Activated CD4-positive, CD25-positive, alpha-beta regulatory T cell treated with anti-CD3 and anti-CD28 coated beads, Interleukin-2, amount 50 U/mL, for 24 hours (primary cell): ENCODE measurements at places on chromosomes 16 and 17.
A peak's percentile ranks its signal among the peaks of the same experiment; 100 is the strongest.

- no peak for ATAC-seq
Observed at GRCh38 chr16:74771656-74772315, 2.8 kb downstream of the FA2H start.

DNA sequence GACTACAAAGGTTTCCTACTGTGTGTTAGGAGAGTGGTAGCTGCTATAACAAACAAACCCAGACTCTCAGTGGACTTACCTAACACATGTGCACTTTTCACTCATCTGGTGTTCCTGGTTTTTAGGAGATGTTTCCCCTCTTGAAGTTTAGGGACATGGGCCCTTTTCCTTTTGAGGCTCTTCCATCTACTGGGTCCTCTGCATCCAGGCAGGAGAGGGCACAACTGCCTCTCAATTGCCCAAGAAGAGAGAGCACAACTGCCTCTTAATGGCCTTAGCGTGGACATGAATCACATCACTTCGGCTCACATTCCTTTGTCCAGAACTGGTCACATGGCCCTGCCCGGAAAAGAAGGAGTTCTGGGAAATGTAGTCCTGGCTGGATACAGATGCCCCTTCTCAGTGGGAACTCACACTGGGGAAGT, 9.8 kb upstream of the TNRC6C start:
- no peak for ATAC-seq

- ATAC-seq = no peak
Observed at GRCh38 chr17:53134548-53134947, 688.2 kb upstream of the KIF2B start.

DNA sequence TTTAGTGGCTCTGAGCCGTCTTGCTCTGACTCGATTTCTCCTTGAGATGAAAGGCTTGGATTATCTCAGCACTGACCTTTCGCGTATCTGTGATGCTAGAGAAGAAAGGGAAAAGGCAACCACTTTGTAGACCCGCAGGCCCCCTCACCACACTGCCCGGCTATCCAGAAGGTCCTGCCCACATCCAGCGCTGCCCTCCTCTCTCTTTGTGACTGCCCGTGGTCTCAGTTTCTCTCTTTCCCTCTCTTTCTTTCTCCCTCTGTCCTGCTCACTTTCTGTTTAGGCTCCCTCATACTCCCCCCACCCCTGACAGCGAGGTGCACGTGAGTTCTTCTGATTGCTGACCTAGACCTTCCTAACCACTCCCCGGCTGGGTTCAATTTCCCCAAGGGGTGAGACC, 12.8 kb upstream of the TBX21 start:
- ATAC-seq = no peak

GRCh38 chr16:28168991-28169554, 42.7 kb downstream of the XPO6 start:
- ATAC-seq = peak; percentile 76

GRCh38 chr16:57797526-57798266, 4.6 kb downstream of the KIFC3 start:
- no peak for ATAC-seq

DNA sequence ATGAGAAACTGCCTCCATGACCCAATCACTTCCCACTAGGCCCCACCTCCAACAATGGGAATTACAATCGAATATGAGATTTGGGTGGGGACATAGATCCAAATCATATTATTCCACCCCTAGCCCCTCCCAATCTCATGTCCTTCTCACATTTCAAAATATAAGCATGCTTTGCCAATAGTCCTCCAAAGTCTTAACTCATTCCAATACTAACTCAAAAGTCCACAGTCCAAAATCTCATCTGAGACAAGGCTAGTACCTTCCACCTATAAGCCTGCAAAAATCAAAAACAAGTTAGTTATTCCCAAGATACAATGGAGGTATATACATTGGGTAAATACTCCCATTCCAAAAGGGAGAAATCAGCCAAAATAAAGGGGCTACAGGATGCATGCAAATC, 12.9 kb downstream of the CLEC10A start:
- ATAC-seq = no peak

- no peak for ATAC-seq
Observed at GRCh38 chr16:11534262-11534661, 52.5 kb downstream of the LITAF start.

DNA sequence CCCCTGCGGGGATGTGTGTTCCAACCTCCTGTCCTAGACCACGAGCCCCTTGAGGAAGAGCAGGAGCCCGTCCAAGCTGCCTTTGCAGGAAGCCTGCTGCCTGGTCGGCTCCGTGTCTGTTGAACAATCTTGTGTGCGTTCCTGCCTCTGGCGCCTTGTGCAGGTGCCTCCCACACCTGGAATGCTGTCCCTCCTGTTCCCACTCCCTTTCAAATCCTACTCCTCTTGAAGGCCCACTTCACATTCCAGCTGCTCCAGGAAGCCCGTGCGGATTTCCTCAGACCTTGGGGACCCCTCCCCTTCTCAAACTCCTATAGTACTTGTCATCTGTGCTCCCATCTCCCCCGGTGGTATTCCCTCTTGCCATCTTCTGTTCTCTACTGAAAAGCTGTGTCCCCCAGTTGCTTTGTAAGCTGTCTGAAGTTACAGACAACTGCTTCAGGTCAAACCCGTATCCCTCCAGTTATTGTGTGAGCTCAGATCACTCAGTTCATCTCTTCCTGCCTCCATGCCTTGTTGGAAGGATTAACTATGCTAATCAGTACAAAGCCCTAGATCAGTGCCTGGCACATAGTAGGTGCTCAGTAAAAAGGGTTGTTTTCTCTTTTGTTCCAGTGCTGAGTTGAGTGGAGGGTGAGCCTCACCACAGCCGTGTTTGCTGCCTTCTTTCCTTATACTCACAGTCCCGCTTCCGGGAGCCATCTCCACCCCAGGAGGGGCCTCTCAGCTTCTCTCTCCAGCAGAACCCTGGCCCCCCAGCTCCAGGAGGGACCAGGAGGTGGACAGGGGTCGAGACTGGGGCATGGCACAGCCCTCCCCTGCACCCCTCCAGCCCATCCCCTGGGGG, 241.8 kb upstream of the CIBAR2 start:
- ATAC-seq = no peak

DNA sequence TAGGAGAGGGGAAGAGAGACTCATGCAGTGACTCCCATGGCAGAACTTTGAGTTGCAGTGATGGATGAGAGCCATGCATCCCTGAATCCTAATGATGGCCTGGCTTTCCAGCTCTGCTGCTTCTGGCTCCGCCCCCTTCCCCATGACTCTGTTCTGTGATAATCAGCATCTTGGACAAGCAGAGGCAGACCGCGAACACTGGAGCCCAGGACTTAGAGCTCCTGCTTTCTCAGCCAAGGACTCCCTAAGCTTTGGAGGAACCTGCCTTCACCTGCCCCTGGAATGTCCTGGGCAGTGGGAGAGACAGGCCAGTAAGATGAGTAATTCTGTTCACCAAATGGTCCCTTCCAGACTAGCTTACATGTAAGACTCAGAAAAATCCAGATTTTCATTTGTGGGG, 12.5 kb downstream of the CCDC92B start:
- ATAC-seq = no peak

GRCh38 chr16:23673971-23674614, 4.6 kb upstream of the PLK1 start:
- ATAC-seq = no peak

- no peak for ATAC-seq
Observed at GRCh38 chr17:72426948-72427760, 306.3 kb downstream of the SOX9 start.

- ATAC-seq = no peak
Observed at GRCh38 chr16:79369796-79370195, 230.7 kb downstream of the MAF start.

DNA sequence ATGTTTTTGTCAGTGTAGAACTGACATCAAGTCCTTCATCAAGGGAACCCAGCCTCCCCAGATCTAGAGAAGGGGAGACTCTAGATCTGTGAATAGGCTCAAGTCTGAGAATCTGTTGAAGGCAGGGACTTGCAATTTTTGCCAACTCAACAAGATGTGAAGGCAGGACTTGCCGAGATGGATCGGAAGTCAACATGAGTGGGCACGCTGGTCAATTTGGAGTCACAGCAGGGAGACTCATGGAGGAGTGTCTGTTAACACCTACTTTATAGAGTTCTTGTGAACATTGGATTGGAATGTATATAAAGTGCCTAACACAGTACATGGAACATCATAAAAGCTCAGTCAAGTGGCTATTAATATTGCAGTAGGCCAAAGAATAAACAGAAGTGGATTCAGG, 10.0 kb downstream of the ZNF689 start:
- no peak for ATAC-seq

DNA sequence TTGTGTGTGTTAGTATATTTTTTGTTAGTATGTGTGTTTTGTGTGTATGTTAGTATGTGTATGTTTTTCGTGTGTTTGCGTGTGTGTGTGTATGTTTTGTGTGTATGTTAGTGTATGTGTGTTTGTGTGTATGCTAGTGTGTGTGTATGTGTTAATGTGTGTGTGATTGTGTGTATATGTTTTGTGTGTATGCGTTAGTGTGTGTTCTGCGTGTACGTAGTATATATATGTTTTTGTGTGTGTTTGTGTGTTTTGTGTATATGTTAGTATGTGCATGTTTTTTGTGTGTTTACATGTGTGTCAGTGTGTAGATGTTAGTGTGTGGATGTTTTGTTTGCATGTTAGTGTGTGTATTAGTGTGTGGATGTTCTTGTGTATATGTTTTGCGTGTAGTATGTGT, 29.6 kb downstream of the RBFOX1 start:
- no peak for ATAC-seq

GRCh38 chr16:57071831-57072582, 20.4 kb upstream of the CPNE2 start:
- ATAC-seq = peak; percentile 48

DNA sequence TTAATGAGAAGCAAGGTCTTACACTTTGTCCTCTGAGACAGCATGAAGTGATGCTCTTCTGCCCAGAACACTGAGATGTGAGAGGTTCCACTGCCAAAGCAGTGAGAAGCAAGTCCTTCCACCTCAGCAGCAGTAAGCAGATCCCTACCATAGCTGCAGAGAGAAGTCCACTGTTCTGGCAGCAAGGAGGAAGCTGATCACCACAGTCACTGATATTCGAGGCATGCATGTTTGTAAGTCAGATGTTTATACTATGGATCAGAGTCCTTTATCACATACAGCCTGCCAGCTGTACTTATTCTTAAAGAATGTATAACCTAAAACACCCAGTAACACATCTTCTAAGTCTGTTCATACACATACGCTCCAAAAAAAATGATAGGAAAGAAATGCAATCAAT, 18.2 kb upstream of the METTL2A start:
- no peak for ATAC-seq

- ATAC-seq = no peak
Observed at GRCh38 chr17:3685174-3685573, 10.8 kb downstream of the P2RX5 start.

DNA sequence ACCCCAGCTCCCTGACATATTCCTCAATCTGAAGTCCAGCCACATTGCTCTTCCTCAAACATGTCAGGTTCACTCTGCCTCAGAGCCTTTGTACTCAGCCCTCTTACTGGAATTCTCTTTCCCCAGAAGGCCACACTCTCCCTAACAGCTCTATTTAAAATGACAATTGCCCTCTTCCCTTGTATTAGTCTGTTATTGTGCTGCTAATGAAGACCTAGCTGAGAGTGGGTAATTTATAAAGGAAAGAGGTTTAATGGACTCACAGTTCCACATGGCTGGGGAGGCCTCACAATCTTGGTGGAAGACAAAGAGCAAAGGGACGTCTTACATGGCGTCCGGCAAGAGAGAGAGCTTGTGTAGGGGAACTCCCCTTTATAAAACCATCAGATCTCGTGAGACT, 46.0 kb downstream of the HS3ST2 start:
- ATAC-seq = no peak

GRCh38 chr16:80189476-80190175, 351.2 kb upstream of the DYNLRB2 start:
- ATAC-seq = no peak

- no peak for ATAC-seq
Observed at GRCh38 chr16:65523283-65523944, 401.6 kb upstream of the CDH11 start.

GRCh38 chr17:82878527-82878926, 38.7 kb upstream of the ZNF750 start:
- ATAC-seq = no peak

DNA sequence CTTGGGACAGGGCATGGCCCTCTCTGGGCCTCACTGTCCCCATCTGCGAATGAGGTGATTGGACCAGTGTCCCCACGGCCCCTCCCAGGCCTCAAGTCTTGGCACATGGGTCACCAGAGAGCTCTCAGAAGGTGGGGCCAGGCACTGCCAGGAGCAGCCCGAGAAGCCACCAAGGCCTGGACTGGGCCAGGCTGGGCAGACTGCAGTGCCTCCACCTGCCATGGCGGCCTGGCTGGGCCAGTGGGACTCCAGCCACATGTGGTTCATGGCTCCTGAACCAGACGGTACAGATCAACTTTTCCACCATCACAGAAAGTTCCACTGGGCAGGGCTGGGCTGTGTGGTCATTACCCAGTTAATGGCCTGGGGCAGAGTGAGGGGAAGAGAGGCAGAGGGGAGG, 19.8 kb downstream of the C16orf95 start:
- ATAC-seq = no peak
